ENCODE measurements at places on chromosomes 7 and 10.

- DNase-seq: no peak
Observed at GRCh38 chr10:77788496-77789010, 138.0 kb downstream of the DLG5 start.

- no peak for DNase-seq
Observed at GRCh38 chr10:132560241-132560731, 22.7 kb downstream of the INPP5A start.

DNA sequence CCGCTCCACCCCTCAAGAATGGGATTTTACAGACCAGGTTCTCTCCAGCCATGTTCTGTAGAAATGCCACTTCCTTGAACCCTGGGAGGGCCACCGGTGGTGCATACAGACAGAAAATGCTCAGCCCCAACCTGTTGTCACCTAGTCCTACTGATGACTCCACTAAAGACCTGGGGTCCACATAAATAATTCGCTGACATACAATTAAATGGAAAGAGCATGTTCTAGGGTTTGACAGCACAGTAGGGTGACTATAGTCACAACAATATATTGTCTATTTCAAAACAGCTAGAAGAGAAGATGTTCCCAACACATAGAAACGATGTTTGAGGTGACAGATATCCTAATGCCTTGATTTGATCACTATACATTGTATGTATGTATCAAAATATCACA, 155.6 kb upstream of the NEBL start:
- no peak for DNase-seq

GRCh38 chr7:141785706-141786552, 4.1 kb upstream of the TAS2R5 start:
- no peak for DNase-seq
